Eye (tissue), 1 donor: ENCODE measurements at places on chromosomes 1 and 21.

- no peak for DNase-seq
These were observed 26.4 kb downstream of the MX2 start for GRCh38 chr21:41388259-41388658.

- peak; percentile 39 for DNase-seq
These were observed 602 bp upstream of the RIMKLA start for GRCh38 chr1:42379794-42380585.

- DNase-seq = no peak
These were observed 576.6 kb downstream of the NPHP4 start for GRCh38 chr1:5415606-5416005.

DNA sequence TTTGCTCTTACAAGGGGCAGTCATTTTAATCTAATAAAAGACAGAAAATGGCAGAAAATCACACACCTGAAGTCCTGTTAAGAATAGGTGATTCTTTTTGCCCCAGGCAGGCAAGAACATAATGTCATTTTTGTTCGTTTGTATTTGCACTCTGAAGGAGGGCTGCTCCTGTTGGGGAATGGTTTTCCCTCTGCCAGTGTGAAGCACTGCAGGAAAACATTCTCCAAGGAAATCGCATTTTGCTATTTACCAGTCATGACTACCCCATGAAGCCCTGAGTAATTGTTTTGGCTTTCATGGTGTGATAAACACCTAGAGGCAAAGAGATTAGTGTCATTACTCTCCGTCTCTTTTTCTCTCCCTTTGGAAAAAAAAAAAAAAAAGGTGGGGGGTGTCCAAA, 345.5 kb downstream of the NTNG1 start:
- no peak for DNase-seq

- no peak for DNase-seq
These were observed 154.2 kb downstream of the TENT5C start for GRCh38 chr1:117760069-117760468.

DNA sequence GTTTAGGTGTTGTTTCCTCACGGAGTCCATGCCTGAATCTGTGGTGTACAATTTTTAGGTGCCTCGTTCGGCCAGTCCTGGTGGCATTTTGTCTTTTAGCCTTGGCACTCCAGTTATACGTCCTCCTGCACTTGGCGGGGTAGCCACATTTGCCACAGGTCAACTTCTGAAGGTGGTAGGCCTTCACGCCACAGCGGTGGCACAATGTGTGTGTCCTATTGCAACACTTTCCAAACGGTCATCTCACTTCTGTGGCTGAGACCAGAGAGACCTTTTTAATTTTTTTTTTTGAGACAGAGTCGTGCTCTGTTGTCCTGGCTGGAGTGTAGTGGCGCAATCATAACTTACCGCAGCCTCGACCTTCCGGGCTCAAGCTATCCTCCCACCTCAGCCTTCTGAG, 49.1 kb downstream of the CAMTA1 start:
- no peak for DNase-seq

GRCh38 chr21:33975548-33976081, 60.0 kb upstream of the ATP5PO start:
- no peak for DNase-seq

DNA sequence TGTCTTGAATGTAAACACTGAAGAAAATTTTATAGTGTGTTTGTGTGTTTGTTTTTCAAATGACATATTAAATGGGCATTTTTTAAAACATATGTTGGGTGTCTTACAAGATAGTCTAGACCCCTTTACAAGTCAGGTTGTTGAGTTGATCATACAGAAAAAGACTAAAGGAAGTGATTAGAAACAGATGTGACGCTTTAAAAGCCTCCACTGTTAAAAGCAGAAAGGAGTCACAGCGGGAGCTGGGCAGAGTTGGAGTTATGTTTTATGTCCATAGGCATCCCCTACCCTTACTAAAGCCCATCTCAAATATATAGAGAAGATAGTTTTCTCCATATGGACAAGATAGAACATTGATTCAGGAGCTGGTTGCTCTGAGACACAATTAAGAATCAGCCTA, 393.9 kb downstream of the PLPP3 start:
- peak; percentile 76 for DNase-seq

GRCh38 chr1:84712276-84712874, 22.1 kb upstream of the SSX2IP start:
- no peak for DNase-seq

- DNase-seq = no peak
These were observed 124.6 kb upstream of the KRTAP19-8 start for GRCh38 chr21:31162827-31163226.

GRCh38 chr1:209885403-209886218, 52.4 kb upstream of the SYT14 start:
- DNase-seq = no peak

DNA sequence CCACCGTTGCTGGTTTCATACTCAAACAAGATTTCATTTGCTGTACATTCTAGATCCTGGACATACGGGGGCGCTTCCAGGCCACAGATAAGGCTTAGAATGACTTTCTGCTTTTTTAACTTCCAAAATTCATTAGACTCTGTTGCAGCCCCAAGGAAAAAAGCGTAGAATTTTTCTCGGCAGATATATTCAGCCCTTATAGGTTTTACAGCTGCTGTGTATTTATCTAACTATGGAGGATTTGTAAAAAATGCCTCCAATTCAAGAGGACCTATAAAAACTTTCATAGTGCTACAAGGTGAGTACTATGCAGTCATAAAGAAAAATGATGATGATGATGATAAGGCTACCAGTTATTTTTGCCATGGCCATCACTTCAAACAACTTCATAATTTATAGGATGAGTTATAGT, 51.6 kb downstream of the SLC30A10 start:
- no peak for DNase-seq

- DNase-seq = no peak
These were observed 238.6 kb downstream of the TRABD2B start for GRCh38 chr1:47758341-47759250.

GRCh38 chr1:67383999-67384638, 46.1 kb downstream of the SERBP1 start:
- no peak for DNase-seq

- DNase-seq = no peak
These were observed 51.5 kb upstream of the CYP2J2 start for GRCh38 chr1:59978026-59978425.

- no peak for DNase-seq
These were observed 15.7 kb downstream of the TNFRSF1B start for GRCh38 chr1:12182410-12182984.

DNA sequence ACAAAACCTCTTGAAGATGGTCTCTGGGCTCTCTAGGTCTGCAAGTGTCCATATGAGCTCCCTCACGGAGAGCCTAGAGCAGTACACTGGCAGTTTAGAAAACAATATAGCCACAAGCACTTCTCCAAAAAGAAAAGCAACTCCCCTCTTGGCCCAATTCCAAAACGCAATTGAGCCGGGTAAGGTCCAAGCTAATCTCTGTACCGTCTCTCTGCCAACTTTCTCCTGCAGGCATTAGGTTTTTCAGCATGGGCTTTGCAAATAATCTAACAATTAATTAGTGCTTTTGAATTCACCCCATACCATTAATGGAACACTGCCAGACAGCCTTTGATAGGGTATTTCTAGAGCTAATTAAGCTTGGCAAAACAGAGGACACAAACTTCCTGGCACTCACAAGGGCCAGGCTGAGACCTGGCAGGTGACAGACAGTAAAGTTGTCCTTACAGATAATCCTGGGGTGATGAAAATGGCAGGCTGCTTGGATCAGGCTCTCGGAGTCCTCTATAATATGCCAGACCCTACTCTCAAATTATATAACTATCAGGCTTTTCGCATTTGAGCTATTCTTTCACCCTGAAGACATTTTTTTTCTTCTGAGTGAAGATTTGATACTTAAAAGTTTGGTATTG, 39.8 kb downstream of the TGFBR3 start:
- DNase-seq = peak; percentile 82

- no peak for DNase-seq
These were observed 11.9 kb downstream of the FNDC5 start for GRCh38 chr1:32858791-32859190.

GRCh38 chr1:54497338-54497737, 50.7 kb upstream of the ACOT11 start:
- no peak for DNase-seq

- DNase-seq = no peak
These were observed 247.1 kb upstream of the RAB4A start for GRCh38 chr1:229023651-229024300.

DNA sequence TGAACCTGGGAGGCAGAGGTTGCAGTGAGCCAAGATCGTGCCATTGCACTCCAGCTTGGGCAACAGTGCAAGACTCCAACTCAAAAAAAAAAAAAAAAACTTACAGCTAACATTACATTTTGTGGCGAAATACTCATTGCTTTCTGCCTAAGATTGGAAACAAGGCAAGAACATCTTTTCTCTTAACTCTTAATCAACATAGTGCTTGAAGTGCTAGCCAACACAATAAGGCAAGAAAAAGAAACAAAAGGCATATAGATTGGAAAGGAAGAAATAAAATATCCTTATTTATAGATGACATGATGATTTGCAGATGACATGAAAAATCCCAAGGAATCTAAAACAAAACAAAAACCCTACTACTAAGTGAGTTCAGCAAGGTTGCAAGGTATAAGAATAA, 24.6 kb upstream of the GJA9 start:
- no peak for DNase-seq

GRCh38 chr1:113802367-113803007, 9.8 kb downstream of the RSBN1 start:
- no peak for DNase-seq

DNA sequence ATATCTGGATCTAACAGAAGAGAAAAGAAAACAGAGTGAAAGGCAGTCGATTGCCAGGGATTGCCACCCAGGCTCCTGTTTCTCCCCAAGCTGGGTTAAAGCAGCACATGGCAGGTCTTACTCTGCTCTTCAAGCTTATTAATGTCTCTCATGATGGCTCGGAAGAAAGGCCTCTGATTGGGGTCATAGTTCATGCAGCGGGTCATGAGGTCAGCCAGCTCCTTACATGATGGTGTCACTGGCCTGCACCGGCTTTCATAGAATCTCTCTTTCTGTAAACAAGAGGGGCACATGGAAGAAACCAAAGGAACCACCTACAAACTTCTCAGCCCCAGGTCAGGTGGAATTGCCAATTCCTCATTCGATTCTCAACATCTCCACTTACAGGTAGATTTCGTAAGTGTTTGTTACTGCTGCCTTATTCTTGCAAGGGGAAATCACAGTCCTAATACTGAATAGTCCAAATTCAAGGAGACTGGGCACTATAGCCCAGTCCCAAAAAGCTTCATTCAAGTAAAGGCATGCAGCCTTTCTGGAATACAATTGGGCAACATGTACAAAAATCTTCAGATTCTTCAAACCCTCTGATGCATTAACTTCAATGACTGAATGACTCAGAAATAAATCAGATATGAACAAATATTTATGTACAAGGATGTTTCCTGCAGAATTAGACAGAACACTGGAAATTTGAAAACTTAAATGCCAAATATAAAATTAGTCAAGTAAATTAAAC, 96.6 kb downstream of the RAVER2 start:
- no peak for DNase-seq

- peak; percentile 89 for DNase-seq
These were observed 15.7 kb upstream of the LUZP1 start for GRCh38 chr1:23184212-23184934.

GRCh38 chr21:22880573-22880972, 1882.4 kb downstream of the NCAM2 start:
- no peak for DNase-seq

- peak; percentile 30 for DNase-seq
These were observed 532.5 kb downstream of the NCAM2 start for GRCh38 chr21:21530680-21531079.

DNA sequence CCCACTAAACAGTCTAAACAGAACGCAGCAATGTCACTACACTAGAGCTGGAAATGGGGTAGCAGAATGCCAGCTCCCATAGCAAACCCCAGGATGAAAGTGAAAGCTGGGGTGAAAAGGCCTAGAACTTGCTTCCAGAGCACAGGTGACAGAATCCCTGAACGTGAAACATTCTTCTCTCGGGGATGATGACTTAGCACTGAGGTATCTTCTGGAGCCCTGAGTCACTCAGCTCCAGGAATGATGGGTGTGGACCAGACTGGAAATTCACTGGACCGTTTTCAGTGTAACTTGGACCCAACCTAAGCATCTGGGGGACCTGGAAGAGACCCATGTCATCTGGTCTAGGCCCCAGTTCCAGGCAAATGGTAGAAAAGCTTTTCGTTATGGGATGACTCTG, 108.9 kb downstream of the CDC7 start:
- DNase-seq = no peak

- DNase-seq = no peak
These were observed 98.4 kb upstream of the BMP8A start for GRCh38 chr1:39392851-39393573.

- DNase-seq = no peak
These were observed 4.1 kb downstream of the PALMD start for GRCh38 chr1:99650030-99650429.

GRCh38 chr1:67942274-67942673, 108.2 kb downstream of the DIRAS3 start:
- no peak for DNase-seq

DNA sequence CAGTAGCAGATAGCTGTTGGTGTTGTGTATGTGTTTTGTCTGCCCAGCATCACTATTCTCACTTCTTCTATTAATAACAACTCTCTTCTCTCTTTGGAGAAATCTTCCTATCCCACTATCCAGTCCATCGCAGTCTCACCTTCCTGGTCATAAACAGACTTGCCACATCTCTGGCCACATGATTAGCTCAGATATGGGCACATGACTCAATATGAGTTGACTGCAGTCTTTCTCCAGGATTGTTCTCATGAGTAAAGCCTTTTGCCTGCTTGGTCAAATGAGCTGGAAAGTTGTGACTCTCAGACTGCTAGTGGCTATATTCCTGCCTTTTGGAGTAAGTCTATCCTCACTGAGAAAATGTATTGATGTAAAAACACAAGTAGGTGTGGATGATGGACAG, 32.9 kb upstream of the TADA1 start:
- no peak for DNase-seq

DNA sequence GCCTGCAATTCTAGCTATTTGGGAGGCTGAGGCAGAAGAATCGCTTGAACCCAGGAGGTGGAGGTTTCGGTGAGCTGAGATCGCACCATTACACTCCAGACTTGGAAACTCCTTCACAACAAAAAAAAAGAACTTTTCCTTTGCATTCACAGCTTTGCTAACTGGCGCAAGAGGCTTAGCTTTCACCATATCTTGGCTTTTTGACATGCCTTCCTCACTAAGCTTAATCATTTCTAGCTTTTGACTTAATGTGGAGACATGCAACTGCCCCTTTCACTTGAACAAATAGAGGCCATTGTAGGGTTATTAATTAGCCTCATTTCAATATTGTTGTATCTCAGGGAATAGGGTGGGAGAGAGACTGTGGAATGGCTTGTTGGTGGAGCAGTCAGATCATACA, 8.7 kb downstream of the KPNA6 start:
- no peak for DNase-seq

DNA sequence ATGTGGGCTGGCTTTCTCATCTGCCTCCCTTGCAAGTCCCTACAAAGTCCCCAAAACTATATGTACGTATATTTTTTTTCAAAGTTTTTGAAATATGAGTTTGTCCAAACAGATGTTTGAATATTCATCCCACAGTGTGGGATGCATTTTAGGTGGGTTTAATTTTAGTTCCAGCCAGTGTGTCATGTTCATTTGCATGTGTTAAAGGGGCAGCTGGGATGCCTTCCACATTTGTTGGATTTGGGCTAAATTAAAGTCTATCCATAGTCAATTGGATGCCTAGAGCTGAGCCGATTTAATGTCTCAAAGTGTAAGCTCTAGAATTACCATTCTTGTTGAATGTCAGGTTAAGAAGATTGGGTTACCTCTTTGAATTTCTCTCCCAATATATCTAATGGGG, 139.2 kb downstream of the GALNT2 start:
- no peak for DNase-seq
